Amniotic stem cell (primary cell): ENCODE measurements at places on chromosomes 7 and 10.

DNA sequence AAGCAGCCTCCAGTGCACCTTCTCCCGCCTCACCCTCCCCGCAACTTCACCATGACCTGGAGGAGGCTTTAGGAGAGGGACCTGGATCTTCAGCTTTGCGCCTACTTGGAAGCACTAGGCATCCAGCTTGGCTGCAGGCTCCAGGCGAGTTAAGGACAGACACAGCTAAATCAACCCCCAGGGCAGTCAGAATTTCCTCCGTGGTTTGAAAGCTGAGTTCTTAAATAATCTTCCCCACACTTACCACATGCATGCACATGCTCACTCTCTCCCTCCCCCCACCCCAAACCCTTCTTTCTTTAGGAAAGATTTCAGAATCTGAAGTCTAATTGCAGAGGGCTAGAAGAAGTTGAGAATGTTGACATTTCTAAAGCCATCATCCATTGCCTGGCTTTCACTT lies 36.7 kb upstream of the LRRC4 start:
- DNase-seq: no peak

- no peak for DNase-seq
Observed at GRCh38 chr7:72058579-72058978, 353.6 kb downstream of the CALN1 start.

DNA sequence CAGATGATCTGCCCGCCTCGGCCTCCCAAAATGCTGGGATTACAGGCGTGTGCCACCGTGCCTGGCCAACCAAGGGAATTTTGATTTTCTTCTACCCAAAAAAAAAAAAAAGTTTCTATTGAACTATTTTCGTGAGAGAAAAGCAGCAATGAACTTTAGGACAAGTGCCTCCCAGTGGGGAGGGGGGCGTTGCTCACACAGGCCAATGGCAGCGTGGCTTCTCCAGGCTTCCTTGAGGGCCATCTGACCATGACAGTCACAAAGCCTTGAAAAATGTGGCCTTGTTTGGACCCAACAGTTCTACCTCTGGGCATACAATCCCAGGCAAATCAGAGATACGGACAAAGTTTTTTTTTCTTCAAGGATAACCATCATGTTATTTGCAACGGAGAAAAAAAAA lies 56.0 kb downstream of the TNRC18 start:
- no peak for DNase-seq

DNA sequence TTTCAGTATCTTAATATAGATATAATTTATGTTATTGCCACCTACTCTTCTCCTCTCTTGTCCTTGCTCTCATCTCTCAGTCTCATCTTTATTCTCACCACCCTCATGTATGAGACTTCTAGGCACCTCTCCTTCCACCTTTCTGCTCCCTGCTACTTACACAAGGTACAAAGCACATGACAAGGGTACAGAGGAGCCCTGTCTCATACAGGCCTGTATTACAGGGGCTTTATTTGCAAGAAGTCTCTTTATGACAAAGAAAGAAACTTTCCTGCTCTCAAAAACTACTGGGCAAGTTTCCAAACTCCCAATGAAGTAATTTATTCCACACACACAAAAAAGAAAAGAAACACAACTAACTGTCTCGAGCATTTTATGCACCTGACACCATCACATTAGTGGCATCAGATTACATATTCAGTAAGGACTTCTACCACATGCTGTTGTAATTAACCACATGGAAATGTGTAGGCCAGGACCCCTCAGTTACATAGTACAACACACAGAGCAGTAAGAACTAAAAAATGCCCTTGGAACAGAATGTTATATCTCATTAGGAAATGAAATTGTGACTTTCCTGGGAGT lies 253.1 kb downstream of the FZD1 start:
- DNase-seq: no peak

DNA sequence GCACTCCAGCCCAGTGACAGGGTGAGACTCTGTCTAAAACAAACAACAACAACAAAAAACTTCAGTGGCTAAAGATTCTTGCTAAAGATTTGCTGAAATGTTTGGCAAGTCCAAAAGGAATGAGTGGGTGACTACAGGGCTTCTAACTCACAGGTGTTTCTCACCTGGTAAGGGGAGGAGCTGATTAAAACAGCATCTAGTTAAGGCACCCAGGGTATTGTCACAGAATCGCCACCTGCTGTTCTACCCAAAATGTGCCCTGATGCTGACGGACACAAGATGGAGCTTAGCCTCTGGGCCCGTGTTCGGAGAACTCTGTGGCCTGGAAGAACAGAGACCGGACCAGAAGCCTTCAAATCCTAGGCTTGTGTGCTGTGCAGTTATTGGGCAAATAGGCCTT lies 336.0 kb upstream of the GALNT17 start:
- DNase-seq: no peak

- DNase-seq: peak; percentile 4
Observed at GRCh38 chr7:80681272-80681885, 42.9 kb downstream of the CD36 start.

DNA sequence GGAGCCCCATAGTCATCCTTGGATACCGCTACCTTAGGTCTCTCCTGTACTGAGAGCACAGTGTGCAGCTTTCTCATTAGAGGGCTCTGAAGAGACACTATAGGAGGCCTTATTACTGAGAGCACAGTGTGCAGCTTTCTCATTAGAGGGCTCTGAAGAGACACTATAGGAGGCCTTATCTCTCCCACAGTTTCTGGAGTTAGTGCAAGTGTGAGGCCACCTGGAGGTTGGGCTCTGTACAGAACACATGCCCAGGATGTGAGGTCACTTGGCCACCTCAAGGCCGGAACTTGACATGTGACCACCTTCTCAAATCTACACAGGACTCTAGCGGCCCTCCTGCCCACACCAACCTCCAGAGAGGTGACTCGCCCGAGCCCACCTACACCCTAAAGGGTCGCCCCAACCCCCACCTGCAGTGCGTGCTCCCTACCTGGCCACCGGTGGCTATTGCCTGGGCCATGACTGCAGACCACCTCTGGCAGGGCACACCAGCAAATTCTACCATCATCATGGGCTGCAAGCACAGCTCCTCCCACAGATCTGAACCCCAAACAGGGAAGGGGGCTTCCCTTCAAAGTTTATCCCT lies 24.6 kb downstream of the FRMPD2 start:
- DNase-seq: no peak

DNA sequence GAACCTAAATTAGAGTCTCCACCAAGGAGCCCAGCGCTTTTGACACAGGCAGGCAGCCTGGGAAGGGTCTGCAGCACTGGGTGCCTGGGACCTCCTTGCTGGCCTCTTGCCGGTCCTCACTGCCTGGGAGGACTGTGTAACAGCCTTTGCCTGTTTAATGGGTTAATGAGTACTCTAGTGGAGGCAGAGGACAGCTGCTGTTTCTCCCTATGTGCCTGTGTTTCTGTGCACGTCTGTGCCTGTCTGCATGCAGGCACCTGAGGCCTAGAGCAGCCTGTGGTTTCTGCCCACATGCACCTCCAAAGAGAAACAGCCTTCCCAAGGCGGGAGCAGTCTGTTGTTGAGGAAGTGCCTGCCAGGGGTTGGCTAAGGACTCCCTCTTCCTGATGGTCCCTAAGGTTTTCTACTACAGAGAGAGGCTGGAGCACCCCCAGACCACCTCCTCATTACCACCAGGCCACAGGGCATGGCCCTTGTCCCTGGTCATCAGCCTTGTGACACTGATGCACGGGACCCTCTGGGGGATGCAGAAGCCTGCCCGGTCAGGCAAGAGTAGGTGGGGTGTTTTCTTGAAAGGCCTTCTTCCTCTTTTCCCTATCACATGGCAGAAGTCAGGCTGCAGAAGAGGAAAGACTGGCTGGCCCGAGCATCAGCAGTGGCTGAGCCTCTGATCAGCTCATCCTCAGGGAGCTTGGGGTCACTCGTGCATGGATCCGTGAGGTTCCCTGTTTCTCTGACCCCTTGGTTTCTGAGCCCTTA lies 14.2 kb downstream of the SLC29A3 start:
- no peak for DNase-seq

DNA sequence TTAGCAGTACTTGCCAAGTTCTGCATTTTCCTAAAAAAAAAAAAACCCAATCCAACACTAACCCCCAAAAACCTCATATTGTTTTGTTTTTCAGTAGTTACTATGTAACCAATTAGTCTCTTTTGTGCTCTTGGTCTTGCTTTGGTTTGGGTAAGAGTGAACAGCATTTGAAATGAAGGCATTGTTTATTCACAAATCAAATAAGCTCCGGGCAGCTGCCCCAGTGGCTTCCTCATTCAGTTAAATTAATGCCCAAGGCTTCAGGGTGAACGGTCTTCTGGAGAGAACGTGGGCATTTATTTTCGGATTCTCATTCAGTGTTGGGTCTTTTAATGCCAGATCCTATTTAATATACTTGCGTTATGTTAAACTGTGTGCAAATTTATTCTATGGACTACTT lies 108.7 kb downstream of the GFRA1 start:
- no peak for DNase-seq

GRCh38 chr7:155416646-155417380 lies 41.1 kb upstream of the EN2 start:
- DNase-seq: no peak
